ENCODE measurements at places on chromosomes 7 and 10.

DNA sequence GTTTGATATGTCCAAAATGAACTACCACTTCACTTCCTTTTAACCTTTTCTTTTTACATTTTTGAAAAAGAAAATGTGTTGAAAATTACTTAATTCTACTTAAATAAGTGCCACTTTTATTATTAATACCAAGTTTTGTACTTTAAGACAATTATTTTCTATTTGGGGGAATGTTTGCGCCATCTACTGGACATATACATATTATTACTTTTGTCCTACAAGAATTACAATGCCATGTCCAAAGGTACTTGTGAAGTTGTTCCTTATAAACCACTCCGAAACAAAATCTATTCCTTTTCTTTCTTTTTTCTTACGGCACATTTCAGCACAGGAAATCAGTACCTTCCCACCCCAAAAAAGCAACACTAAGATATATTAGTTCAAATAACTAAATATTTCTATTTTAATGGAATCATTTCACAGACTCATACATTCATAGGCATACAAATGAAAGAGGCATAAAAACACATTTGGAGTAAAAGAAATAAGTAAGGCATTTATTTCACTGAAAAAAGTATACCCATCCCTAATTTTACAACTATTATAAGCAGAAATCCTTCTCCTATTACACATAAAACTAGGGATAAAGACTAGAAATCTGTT is 169.9 kb downstream of the RNF133 start:
- no peak for DNase-seq

GRCh38 chr10:128908099-128908498 is 558.9 kb upstream of the MGMT start:
- DNase-seq, result no peak

- DNase-seq, result no peak
Measured at GRCh38 chr7:138064856-138065357, 11.4 kb upstream of the AKR1D1 start.

GRCh38 chr10:78358982-78359381 is 325.3 kb downstream of the RPS24 start:
- DNase-seq, result no peak

GRCh38 chr10:123766012-123766411 is 99.9 kb downstream of the GPR26 start:
- no peak for DNase-seq

DNA sequence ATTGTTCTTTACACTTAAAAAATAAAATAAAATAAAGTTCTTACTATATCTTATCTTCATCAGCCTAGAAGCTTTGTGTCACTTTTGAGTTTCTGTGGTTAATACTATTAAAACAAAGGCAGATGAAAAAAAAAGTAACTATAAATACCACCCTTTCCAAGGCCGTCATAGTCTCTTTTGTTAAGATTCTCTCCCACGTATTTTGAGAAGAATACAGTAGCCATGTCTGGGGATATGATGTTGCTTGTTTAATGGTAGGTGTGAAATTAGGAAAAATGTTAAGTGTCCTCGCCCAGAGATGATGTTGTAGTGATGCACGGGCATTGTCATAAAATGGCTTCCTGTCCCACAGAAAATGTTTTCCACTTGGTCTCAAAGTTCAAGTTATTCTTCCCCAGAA is 223.9 kb downstream of the NEBL start:
- no peak for DNase-seq

DNA sequence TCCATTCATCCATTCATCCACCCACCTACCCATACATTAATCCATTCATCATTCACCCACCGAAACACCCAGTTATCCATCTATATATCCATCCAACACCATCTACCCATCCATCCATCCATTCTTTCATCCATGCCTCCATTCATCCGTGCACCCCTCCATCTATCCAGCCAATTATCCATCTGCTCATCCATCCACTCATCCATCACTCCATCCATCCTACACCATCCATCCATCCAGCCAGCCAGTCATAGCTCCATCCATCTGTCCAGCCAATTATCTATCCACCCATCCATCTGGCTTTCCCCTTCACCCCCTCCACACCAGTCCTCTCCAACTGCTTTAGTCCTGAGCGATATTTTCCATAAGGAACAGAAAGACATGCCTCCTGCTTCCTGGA is 7.5 kb upstream of the CXCL12 start:
- no peak for DNase-seq

DNA sequence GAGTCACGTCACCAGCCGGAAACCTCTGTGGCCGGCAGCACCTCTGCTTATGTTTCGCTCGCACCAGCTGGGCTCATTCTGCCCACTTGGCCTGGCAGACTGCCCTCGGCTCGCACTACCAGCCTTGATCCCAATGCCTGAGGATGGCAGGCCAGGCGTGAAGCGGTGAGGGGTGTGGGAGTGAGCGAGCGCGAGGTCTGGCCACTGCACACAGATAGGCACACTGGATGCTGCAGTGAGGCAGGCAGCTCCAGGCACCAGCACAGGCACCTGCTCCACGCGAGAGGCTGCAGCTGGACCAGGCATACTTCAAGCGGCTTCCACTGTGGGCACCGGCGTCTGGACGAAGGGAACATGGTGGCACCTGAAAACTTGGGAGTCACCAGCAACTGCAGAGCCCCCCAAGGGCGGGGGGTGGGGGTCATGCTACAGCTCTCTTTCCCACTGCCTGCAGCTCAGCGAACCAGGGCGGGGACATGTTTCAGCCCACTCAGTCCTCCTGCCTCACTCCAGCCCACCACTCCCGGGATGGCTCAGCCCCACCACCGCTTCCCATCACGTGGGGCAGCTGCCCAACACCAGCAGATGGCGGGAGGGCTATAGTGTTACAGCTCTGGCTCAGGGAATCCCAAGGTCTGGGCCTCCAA is 5.4 kb upstream of the DMTF1 start:
- no peak for DNase-seq

DNA sequence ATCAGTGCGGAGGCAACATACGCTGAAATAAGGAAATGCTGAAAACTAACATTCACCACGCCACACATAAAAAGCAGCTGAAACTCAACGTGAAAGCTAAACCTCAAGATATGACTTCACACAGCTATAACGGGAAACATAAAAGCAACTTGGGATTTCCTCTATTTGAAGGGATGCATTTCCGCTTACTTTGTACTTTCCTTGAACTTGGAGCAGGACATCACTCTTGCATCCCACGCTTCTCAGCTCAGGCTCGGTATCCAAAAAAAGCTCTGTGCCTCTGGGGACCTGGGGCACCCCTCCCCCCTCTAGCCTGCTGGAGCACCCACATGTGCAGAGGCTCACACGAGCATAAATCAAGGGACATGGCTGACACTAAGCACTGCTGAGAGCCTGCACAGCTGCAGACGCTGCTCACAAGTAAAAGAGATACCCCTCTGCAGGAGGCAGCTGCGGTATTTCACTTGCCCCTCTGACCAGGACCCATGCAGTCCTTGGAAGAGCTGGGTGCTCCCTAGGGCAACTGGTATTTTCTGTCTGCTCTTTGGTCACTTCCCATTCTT is 34.2 kb downstream of the PARD3 start:
- no peak for DNase-seq

DNA sequence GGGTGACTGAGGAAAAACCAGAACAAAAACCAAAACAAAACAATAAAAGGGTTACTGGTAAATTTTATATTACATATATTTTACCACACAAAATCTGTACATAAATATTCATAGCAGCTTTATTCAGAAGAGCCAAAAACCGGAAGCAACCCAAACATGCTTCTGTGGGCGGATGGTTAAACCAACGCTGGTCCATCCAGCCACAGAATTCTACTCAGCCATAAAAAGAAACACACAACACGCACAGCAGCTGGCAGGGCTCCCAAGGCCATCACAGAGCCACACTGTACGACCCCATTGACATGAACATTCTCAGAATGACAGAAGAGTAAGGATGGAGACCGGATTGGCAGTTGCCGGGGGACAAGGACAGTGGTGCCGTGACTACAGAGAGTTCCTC is 83.6 kb downstream of the PROSER2 start:
- DNase-seq, result no peak

- no peak for DNase-seq
Measured at GRCh38 chr7:12831024-12831423, 143.6 kb downstream of the ARL4A start.

- no peak for DNase-seq
Measured at GRCh38 chr7:116780966-116781365, 81.4 kb upstream of the CAPZA2 start.

DNA sequence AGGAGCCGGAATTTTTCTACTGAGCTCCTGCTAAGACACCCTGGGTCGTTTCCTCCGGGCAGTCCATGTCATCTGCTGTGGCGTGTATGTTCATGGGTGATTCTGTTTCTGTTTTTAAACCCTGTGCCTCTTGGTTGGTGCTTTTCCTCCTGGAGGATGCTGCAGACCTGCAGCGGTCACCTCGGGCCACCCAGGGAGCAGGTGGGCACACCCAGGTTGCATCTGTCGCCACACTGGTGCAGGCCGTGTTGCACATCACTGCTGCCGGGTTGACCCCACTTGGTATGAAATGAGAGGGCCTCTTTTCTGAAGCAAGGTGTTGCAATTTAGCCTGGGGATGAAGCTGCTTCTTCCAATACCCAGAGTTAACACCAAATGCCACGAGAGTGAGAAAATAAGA is 127.2 kb downstream of the CUX1 start:
- no peak for DNase-seq

DNA sequence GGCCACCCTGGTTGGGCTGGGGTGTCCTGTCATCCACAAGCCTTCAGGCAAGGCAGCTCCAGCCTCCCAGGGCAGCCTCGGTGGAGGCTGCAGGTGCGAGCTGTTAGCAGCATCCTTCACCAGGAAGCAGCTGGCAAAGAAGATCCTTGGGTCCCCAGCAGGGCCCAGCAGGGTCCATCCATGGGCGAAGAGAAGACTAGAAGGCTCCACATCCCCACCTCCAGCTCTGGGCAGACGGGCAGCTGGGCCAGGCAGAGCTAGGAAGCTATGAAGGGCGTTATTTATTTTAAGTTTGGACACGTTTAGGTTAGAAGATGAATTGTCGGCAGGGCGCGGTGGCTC is 348.5 kb downstream of the TCERG1L start:
- no peak for DNase-seq

GRCh38 chr10:103870516-103870915 is 15.1 kb upstream of the SH3PXD2A start:
- no peak for DNase-seq

GRCh38 chr7:136958016-136958415 is 89.6 kb downstream of the CHRM2 start:
- DNase-seq, result no peak

DNA sequence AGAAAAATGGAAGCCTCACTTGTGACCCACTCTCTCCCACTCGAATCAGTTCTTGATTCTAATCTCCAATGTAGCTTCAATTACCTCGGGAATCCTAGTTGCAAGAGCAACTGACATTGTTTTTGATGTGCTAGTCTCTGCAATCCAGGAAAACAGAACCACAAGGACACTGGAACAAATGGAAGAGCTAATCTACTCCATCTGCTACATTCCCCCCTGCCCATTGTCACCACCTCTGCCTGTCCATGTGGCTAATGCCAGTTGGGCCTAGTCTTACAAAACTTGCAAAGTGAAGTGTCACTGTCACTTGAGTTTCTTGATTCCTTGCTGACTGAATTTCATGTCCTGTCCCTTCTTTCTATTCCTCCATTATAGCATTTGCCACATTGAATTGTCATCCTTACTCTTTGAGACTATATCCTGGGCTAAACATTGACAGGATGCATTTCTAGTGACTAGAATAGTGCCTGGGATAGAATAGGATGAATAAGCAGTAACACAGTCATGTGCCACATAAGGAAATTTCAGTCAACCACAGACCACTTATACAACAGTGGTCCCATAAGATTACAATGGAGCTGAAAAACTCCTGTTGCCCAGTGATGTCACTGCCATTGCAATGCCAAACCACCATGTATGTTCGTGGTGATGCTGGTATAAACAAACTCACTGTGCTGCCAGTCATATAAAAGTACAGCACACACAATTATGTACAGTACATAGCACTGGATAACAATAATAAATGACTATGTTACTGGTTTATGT is 13.5 kb downstream of the GCC1 start:
- DNase-seq, result no peak

DNA sequence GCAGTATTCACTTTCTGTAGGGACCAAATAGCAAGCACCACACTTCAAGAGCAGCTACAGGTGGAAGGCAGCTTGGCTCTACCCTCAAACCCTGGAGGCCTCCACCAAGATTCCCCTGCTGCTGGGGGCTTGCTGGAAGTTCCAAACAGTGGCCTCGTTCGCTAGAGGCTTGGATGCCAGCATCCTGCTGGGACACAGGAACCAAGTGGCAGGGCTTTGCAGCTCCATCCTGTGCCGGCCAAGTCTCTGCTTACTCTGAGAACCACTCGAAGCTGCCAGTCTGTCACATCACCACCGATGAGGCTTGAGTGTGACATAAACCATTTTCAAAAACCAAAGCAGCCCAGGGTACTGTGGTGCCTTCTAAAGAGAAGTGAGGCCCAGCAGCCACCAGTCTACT is 69.2 kb upstream of the UNC5B start:
- no peak for DNase-seq

DNA sequence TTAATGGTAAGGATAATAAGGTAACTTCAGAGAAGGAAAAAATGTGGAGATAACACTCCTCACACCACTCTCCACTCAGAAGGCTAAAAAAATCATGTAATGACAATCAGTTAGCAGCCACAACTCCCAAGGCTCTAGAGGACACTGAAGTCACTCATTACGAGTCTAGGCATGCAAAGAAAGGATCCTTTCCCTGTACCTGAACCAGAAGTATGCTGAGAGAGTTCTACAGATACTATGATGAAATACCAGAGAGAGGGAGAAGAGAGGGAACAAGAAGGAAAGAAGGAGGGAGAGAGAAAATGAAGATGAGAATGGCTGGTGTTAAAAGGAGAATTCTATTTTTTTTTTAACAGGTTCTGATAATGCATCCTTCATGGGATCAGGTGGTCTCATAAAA is 224.3 kb upstream of the PLXNA4 start:
- no peak for DNase-seq

GRCh38 chr10:86333826-86334487 is 32.6 kb downstream of the GRID1 start:
- no peak for DNase-seq

- no peak for DNase-seq
Measured at GRCh38 chr7:156494960-156495359, 145.6 kb upstream of the RNF32 start.

DNA sequence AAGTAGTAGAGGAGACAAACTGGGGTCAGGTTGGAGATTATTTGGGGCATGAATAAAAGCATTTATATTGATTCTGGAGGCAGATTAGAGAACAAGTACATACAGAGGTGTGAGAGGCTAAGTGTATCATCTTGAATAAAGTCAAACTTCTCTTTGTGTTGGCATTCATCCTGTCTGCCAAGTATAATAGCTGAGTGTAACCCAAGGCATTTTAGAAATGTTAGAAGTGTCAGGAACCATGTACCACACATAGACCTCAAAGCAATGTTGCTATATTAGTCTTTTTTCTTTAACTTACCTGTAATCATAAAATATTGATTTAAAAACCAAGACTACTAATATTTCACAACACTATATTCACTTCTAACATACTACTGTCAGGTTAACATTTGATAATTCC is 56.2 kb upstream of the LRRTM3 start:
- DNase-seq, result no peak

Measured in CD4-positive, alpha-beta T cell (primary cell).